Activated CD4-positive, alpha-beta T cell treated with anti-CD3 and anti-CD28 coated beads, Interleukin-2, amount 10 ng/mL, durations not matched to agents 24 days and 14 days (primary cell): ENCODE measurements at places on chromosomes 11 and 22.
A peak's percentile ranks its signal among the peaks of the same experiment; 100 is the strongest.

DNA sequence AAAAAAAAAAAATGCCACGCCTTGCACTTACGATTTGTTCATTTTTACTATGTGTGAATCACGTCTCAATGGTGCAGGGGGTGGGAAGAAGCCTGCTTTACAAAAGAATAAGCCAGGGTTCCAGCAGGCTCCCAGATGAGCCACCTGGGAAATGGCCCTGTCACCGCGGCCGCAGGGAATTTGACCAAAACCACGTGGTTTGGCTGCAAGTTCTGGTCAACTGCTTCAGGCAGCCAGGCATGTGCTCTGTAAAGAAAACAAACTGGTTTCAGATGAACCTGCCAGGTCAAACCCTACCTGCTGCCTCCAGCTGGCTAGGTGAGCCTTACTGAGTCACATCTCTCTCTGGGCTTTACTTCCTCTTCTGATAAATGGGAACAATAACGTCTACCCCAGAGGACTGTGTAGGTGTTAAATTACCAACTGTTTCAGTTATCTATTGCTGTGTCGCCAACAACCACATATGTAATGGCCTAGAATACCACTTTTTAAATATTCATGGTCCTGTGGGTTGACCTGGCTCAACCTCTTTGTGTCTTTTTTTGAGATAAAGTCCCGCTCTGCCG, 30.5 kb upstream of the GCAT start:
- no peak overlapping the region for H3K4me3 ChIP-seq
- H3K4me1 ChIP-seq: no peaks in the 10 kb centered on the region
- DNase-seq: no peak
- no peak overlapping the region for H3K27ac ChIP-seq

GRCh38 chr11:134139873-134140331, 71.0 kb downstream of the JAM3 start:
- peaks cover 16% of the 10 kb centered on the region for H3K4me1 ChIP-seq
- H3K36me3 ChIP-seq: peaks cover 7% of the 10 kb centered on the region
- DNase-seq: peak; percentile 84
- H3K4me3 ChIP-seq: no peak overlapping the region
- no peaks in the 10 kb centered on the region for H3K27me3 ChIP-seq

- H3K4me1 ChIP-seq: peaks cover 10% of the 10 kb centered on the region
- H3K27me3 ChIP-seq: peaks cover 16% of the 10 kb centered on the region
- no peak overlapping the region for H3K4me3 ChIP-seq
Observed at GRCh38 chr11:623999-624704, 603 bp downstream of the CDHR5 start.

DNA sequence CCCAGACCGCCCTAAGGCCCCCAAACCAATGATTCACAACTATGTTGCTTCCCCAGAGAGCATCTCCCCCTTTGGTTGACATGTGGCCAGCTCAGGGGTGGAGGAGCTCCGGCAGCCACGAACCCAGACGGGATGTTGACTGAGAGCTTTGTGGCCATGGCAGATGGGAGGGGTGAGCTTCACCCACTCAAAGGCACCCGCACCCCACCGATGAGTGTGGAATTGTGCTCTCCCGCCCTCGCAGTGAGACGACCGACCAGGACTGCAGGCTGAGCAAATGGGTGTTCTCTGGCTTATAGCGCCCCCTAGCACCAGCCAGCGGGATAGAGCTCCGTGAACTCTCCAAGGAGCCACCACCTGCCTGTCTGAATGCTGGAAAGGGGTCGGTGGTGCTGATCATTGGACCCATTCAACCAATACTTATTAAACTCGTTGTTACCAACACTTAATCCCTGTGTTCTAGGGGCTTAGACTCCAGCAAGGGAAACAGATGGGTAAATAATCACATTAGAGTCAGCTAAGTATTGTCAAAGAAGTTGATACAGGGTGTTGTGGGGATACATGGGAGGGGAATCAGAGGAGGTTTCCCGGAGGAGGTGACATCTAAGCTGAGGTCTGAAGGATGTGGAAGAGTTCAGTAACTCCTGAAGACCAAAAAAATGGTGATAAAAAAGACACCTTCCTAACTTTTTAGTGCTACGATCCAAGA, 4.5 kb upstream of the TIMP3 start:
- H3K36me3 ChIP-seq: no peaks in the 10 kb centered on the region
- no peak overlapping the region for H3K4me3 ChIP-seq
- DNase-seq: peak; percentile 84
- peaks cover 50% of the 10 kb centered on the region for H3K27me3 ChIP-seq
- no peak overlapping the region for H3K27ac ChIP-seq
- peaks cover 5% of the 10 kb centered on the region for H3K4me1 ChIP-seq

DNA sequence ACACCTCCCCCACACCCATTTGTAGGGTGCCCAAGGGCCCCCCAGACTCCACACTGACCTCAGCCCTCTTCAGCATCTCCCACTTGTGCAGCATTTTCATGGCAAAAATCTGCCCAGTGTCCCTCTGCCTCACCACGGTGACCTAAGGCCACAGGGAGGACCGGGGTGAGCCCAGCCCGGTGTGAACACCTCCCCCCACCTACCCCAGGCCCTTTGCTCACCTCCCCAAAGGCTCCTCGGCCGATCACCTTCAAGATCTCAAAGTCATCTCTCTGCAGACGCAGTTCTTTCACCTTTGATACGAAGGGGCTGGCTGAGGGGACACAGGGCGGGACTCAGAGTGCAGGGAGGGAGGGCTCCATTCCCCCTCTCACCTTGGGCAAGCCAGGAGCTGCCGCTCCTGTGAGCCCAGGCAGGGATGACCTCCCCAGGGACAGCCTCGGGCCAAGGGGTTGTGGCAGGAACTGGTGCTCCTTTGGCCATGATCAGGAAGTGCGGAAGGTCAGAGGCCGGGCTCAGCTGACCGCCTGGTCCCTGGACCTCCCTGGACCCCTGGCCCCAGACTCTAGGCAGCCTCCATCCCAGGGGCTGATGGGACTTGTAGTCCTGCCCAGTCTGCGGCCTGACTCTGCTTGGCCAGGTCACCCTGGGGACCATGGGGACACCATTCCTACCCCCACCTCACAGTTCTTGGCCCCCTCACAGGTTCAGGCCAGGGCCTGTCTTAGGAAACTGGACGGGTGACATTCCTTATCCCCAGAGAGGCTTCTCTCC, 2.7 kb downstream of the CDC42BPG start:
- H3K36me3 ChIP-seq: no peaks in the 10 kb centered on the region
- peaks cover 2% of the 10 kb centered on the region for H3K27me3 ChIP-seq
- DNase-seq: no peak
- H3K4me3 ChIP-seq: no peak overlapping the region
- H3K4me1 ChIP-seq: peaks cover 13% of the 10 kb centered on the region

DNA sequence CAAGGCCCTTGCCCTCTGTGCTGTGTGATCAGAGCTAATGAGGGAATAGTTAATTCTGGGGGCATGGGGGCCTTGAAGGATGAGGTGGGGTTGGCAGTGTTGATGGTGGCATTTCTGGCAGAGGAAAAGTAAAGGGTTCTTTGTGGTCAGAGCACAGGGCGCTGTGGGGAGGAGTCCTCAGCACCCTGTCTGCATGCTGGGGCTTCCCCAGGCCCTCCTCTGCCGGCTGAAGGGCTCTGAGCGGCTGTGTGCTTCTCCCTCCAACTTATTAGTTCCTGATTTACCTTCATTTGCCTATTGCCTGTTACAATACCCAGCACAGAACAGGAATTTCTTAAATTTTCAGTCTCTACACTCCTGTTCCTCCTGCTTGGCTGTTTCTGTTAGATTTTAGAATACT, 122.8 kb downstream of the HIPK3 start:
- no peak overlapping the region for H3K27ac ChIP-seq
- H3K4me3 ChIP-seq: no peak overlapping the region
- no peak for DNase-seq
- no peaks in the 10 kb centered on the region for H3K36me3 ChIP-seq
- H3K4me1 ChIP-seq: peaks cover 3% of the 10 kb centered on the region

GRCh38 chr11:126597041-126597440, 241.6 kb downstream of the ST3GAL4 start:
- peaks cover 11% of the 10 kb centered on the region for H3K27me3 ChIP-seq
- no peak overlapping the region for H3K27ac ChIP-seq
- no peak for DNase-seq
- H3K4me1 ChIP-seq: no peaks in the 10 kb centered on the region
- no peak overlapping the region for H3K4me3 ChIP-seq

DNA sequence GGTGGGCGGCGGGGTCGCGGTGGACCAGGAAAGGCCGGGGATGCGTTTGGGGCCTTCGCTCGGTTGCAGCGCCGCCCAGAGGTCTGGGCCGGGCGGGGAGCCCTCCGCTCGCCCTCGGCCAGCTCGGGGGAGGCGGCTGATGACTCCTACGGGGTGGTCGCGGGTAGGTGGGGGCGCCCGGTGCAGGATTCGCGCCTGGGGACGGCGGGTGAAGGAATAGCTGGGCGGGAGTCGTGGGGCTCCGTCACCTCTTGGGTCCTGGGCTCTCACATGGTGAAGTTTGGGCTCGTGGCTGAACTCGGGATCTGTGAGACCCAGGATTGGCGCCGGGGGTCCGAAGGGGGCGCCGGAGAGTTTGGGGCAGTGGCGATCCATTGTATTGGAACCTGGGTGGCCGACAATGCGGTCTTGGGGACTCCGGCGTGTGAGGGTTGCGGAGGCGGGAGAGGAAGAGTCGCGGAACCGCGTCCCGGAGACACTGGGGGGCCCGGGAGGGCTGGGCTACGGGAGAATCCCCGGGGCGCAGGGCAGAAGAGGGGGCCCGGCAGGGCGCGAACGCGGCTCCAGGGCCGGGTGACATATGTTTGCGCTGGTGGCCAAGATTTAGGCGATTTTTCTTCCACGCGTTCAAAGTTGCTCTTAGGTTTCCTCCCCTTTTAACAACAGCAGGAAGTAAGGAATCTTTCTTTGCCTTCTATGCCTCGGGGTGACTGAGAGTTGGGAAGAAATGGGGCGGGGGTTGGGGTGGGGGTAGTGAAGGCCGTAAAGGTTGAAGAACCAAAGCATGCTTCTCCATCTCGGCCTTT, 935 bp downstream of the QSER1 start:
- peak overlapping the region; percentile 98 for H3K4me3 ChIP-seq
- peaks cover 27% of the 10 kb centered on the region for H3K4me1 ChIP-seq
- H3K27me3 ChIP-seq: peaks cover 10% of the 10 kb centered on the region
- H3K27ac ChIP-seq: peak overlapping the region; percentile 98
- H3K36me3 ChIP-seq: peaks cover 10% of the 10 kb centered on the region
- peak; percentile 82 for DNase-seq

- H3K27me3 ChIP-seq: no peaks in the 10 kb centered on the region
- H3K36me3 ChIP-seq: no peaks in the 10 kb centered on the region
- H3K27ac ChIP-seq: no peak overlapping the region
- H3K4me3 ChIP-seq: no peak overlapping the region
- H3K4me1 ChIP-seq: no peaks in the 10 kb centered on the region
Observed at GRCh38 chr22:49754696-49755630, 72.7 kb downstream of the BRD1 start.

GRCh38 chr11:6388748-6389147, 1.5 kb upstream of the SMPD1 start:
- peaks cover 17% of the 10 kb centered on the region for H3K36me3 ChIP-seq
- H3K4me3 ChIP-seq: no peak overlapping the region
- no peak for DNase-seq
- H3K27me3 ChIP-seq: no peaks in the 10 kb centered on the region
- H3K4me1 ChIP-seq: peaks cover 36% of the 10 kb centered on the region

DNA sequence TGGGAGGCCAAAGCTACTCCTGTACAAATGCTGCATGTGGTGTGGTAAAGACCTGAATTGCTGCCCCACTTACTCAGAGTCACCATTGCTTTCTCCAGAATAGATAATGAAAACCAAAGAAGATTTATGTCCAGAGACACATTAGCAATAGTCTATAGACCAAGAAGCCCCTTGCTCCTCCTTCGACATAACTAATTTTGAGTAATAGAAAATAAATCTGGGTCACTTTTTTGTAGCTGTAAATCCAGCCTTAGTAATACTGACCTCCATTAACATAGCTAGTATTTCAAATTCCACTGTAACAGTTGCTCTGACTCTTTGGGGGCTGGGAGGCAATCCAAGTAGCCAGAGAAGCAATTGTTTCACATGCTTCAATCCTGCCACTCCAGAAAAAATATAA, 145.9 kb downstream of the MAML2 start:
- no peak for DNase-seq
- peaks cover 30% of the 10 kb centered on the region for H3K36me3 ChIP-seq
- no peak overlapping the region for H3K4me3 ChIP-seq

- H3K4me3 ChIP-seq: no peak overlapping the region
- no peak overlapping the region for H3K27ac ChIP-seq
- DNase-seq: no peak
- no peaks in the 10 kb centered on the region for H3K4me1 ChIP-seq
Observed at GRCh38 chr11:16690086-16690485, 48.4 kb upstream of the C11orf58 start.

DNA sequence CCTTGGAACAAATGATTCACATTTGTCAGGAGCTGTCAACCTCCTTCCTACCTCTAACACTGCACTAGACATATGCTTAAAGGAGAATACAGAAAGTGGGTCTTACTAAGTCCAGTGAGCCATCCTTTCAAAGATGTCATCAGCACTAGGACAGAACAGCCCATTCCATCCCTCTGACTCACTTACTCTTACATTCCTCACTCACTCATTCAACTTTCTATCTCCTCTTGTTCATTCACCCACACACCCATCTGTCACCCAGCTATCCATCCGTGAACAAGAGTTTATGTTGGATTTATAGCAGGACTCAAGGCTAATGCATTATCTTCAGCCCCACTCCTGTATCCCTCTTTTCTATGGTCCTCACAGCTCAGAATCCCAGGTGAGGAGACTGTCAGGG, 9.1 kb downstream of the INSC start:
- no peaks in the 10 kb centered on the region for H3K36me3 ChIP-seq
- no peak overlapping the region for H3K4me3 ChIP-seq
- no peak for DNase-seq
- H3K27me3 ChIP-seq: peaks cover 33% of the 10 kb centered on the region

GRCh38 chr11:25339281-25339680, 842.4 kb downstream of the LUZP2 start:
- DNase-seq: no peak
- H3K4me1 ChIP-seq: no peaks in the 10 kb centered on the region
- no peaks in the 10 kb centered on the region for H3K27me3 ChIP-seq
- no peak overlapping the region for H3K4me3 ChIP-seq
- no peaks in the 10 kb centered on the region for H3K36me3 ChIP-seq

DNA sequence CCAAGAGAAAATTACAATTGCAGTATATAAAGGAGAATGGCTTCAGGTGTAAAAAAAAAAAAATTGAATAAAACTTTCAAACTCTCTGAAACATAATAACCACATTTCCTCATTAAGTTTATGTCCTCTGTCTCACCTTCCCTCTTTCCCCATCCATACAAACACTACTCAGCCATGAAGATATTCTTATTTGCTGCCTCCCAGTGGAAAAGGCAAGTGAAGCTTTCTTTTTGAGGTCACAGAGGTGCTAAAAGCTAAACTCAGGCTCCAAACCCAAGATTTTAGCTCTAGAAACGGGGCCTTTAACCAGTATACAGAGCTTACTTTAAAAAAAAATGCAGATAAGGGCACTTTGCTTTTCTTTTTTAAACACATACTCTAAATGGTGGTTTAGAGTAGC, 1568.5 kb downstream of the FAM181B start:
- no peaks in the 10 kb centered on the region for H3K36me3 ChIP-seq
- no peak for DNase-seq
- H3K27me3 ChIP-seq: no peaks in the 10 kb centered on the region
- no peaks in the 10 kb centered on the region for H3K4me1 ChIP-seq
- no peak overlapping the region for H3K27ac ChIP-seq
